Panc1 (cell line): ENCODE measurements at places on chromosomes 4 and X. TPM values are rescaled to one million over a fixed set of nuclear protein-coding genes. Genes with fewer than 3 reads are reported as not detected.

Gene F11
- not detected for total RNA-seq

Gene TMEM156
- 5.8 TPM for total RNA-seq

Gene CT47C1
- total RNA-seq = not detected

DNA sequence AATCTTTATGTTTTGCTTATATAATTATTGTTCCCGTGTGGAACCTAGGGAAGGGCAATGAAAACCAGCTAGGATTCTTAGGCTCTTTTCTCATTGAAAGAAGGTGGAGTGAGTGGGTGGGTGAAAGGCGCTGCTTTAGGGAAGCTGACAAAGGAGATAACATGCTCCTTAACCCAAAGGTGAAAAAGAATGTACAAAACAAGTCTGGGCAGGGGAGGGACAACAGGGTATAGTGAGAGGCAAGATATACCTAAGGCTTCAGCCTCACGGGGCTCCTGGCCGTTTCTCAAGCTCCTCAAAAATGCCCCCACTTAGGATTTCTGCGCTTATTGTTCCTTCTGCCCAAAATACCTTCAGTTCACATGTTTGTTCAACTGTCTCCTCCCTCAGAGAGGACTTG lies 1.8 kb downstream of the SH2D1A start:
- no peak for DNase-seq

GRCh38 chr4:6876440-6876839 lies 33.2 kb upstream of the TBC1D14 start:
- DNase-seq = no peak

- DNase-seq = no peak
These were observed 1290.9 kb downstream of the PCDH18 start for GRCh38 chr4:136241221-136241986.

DNA sequence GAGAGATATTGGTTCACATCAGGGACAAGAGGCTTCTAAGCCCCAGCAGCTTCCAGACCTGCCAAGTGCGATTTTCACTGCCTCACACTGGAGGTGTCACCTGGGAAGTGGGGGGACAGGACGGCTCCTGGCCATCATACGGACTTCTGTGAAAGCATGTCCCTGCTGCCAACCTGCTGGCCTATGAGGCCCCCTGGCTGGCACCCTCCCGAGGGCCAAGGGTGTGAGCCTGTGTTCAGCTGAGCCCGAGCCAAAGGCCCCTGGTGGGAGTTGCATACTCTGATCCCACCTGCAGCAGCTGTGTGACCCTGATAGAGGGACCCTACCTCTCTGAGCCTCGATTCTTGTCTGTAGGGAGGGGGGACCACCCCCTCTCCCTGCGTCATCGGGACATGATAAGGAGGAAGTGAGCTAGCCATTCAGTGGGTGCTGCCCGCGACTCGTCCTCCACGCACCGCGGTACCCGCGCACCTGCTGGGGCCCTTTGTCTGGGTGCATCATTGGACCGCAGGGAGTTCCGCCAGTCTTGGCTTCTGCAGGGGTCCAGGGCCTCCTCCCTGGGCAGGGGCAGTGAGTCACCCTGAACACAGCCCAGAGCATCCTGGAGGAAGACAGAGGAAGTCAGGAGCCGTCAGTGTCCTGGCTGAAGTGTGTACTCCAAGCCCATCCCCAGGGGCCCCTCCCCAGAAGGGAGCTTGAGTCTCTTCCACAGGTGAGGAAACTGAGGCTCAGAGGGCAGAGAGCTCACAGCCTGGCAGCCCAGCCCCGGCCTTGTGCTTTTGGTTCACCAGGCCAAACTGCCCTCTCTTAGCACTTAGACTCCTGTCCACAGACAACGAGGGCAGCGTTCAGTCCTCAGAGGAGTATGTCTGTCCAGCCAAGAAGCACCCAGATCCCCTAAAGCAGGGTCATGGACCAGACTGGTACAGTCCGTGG lies 24.1 kb downstream of the C4orf50 start:
- no peak for DNase-seq

DNA sequence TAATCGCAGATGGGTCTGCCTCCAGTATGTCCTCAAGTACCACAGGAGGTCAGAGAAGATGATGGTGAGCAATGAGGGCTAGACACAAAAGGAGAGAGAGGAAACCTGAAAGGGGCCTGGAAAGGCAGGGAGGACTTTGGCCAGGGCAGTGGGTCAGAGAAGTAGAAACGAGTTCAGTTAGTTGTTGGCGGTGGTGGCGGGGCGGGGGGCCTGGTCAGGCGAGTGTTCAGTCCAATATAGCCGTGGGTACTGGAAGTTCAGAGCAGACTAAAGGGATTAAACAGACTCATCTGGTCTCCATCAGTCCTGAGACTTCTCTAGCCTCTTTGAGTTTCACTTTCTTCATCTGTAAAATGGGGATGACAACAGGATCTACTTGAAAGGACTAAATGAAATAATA lies 90.8 kb downstream of the TSPAN5 start:
- DNase-seq = no peak

DNA sequence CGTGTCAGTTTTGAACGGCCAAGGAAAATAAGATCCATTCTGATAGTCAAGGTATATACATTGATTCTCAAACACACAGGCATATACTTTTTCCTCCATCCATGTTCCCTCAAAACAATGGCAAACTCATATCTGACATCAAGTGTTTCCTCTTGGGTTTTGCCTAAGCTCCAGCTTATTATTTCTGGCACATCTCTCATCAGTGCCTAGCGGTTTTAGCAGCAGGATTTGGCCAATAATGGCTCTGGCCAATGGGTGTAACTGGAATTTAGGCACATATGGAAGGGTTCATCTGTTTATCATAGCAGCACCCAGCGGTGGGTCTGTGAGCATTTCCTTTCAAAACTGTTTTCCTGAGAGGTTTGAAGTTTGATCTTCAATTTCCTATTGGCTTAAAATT lies 161.6 kb upstream of the TLL1 start:
- no peak for DNase-seq

DNA sequence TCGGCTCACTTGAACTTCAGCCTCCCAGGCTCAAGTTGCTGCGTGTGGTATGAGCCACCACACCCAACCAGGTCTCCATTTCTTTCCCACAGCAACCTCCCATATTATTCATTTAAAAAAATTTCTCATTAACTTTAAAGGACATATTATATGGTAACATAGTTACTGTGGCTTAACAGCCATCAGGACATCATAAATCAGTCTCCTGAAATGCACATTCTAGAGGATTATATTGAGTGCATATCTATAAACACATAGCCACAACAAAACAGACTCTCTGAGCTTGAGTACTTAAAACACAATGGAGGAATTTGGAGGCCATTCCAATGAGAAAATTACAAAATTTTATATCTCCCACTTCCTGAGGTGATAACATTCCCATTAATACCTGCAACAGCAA lies 61.5 kb downstream of the CORIN start:
- DNase-seq = no peak

DNA sequence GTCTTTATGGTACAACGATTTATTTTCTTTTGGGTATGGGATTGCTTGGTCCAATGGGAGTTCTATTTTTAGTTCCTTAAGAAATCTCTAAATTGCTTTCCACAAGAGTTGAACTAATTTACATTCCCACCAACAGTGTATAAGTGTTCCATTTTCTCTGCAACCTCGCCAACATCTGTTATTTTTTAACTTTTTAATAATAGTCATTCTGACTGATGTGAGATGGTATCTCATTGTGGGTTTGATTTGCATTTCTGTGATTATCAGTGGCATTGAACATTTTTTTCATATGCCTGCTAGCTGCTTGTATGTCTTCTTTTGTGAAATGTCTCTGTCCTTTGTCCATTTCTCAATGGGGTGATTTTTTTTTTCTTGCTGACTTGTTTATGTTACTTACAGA lies 42.8 kb downstream of the UCHL1 start:
- no peak for DNase-seq

GRCh38 chrX:54452920-54453319 lies 12.7 kb downstream of the TSR2 start:
- DNase-seq = no peak

- DNase-seq = no peak
These were observed 23.1 kb upstream of the KLHL2 start for GRCh38 chr4:165184220-165184619.

DNA sequence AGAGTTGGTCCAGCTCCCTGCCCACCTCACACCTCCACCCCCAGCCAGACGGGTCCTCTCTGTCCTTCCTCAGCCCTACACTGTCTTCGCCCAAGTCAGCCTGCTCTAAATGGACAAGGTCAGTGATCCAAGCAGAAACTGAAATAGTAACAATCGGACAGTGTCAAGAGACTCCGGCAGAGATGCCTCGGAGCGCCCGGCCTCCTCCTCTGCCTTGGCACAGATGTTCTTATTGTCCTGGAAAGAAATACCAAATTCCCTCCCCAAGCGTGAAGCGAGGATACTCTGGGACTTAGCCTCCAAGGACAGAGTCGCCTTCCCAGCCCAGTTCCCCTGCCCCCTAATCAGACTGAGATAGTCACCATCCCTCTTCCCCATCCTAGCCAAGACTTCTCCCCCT lies 28.5 kb downstream of the UTP14A start:
- DNase-seq = no peak
